ENCODE measurements at places on chromosomes 13 and 19. TPM values are rescaled to one million over a fixed set of nuclear protein-coding genes. Genes with fewer than 3 reads are reported as not detected.

GRCh38 chr13:88717946-88718345 is 1046.8 kb downstream of the SLITRK5 start:
- DNase-seq: no peak

- no peak for DNase-seq
These were observed 2097.0 kb downstream of the PCDH9 start for GRCh38 chr13:65133094-65133493.

GRCh38 chr13:51330791-51331190 is 8.7 kb upstream of the SERPINE3 start:
- DNase-seq: no peak

DNA sequence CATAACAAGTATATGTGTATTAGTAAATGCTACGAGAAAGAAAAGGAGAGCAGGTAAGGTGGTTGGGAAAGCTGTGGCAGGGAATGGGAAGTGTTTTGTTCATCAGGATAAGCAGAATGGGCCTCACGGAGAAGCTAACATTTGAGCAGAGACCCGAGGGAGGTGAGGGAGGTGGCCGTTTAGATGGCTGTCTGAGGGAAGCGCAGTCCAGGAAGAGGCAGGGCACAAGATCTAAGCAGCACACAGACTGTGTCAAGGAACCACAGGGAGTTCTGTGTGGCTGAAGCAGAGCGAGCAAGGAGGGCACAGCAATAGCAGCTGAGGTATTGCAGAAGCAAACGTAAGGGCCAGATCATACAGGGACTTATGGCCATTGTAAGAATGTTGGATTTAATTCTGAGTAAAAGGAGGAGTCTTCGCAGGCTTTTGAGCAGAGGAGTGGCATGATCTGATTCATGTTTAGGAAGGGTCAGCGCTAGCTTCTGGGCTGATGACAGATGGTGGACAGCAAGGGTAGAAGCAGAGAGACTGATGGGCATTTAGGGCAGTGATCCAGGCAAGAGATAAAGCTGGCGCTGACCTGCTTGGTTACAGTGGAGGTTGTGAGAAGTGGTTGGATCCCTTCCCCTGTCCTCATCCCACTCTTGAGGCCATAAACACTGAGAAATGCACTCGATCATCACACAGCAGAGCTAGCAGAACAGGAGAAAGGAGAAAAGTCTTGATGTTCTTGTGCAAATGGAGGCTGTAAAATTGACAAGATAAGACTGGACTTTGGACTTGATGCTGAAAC is 199.9 kb downstream of the LACC1 start:
- DNase-seq: no peak

- no peak for DNase-seq
These were observed 30.8 kb upstream of the USE1 start for GRCh38 chr19:17184371-17184841.

GRCh38 chr19:52170863-52171320 is 529 bp downstream of the ZNF836 start:
- no peak for DNase-seq

DNA sequence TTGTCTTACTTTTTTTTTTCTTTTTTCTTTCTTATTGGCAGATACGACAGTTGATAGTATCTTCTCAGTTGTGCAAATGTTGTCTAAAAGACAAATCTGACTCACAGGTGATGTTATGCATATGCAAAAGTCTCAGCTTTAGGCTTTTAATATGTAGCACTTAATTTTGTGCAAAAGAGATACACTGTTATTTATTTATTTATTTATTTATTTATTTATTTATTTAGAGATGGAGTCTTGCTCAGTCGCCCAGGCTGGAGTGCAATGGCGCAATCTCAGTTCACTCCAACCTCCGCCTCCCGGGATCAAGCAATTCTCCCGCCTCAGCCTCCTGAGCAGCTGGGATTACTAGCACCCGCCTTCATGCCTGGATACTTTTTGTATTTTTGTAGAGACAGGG is 383.9 kb upstream of the PCDH9 start:
- DNase-seq: no peak

- DNase-seq: no peak
These were observed 6.8 kb downstream of the ZNF134 start for GRCh38 chr19:57620673-57621348.

ADM5 gene
- total RNA-seq: 1.4 TPM

KLK3 gene
- total RNA-seq: not detected
